ENCODE measurements at places on chromosomes 2 and 18.

GRCh38 chr18:7618891-7619442 is 51.9 kb downstream of the PTPRM start:
- no peak for DNase-seq

DNA sequence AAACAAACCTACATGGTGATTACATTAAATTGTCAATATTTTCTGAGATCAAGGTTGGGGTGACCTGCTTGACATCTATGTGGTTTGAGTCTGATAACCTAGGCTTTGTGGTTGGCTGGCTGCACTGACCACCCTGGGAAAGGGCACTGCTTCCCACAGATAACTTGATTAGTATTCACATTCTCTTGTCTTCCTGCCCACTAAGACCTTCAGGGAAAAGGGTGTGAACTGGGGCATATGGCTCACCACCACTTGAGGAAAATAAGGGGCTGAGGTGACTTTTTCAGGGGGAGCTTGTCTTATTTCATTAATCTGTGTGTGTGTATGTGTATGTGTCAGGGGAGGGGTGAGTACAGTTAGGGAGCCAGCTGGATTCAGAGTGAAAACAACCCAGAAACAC is 1.5 kb downstream of the SMYD1 start:
- no peak for DNase-seq

GRCh38 chr2:84493514-84493913 is 22.8 kb upstream of the DNAH6 start:
- DNase-seq, result no peak

DNA sequence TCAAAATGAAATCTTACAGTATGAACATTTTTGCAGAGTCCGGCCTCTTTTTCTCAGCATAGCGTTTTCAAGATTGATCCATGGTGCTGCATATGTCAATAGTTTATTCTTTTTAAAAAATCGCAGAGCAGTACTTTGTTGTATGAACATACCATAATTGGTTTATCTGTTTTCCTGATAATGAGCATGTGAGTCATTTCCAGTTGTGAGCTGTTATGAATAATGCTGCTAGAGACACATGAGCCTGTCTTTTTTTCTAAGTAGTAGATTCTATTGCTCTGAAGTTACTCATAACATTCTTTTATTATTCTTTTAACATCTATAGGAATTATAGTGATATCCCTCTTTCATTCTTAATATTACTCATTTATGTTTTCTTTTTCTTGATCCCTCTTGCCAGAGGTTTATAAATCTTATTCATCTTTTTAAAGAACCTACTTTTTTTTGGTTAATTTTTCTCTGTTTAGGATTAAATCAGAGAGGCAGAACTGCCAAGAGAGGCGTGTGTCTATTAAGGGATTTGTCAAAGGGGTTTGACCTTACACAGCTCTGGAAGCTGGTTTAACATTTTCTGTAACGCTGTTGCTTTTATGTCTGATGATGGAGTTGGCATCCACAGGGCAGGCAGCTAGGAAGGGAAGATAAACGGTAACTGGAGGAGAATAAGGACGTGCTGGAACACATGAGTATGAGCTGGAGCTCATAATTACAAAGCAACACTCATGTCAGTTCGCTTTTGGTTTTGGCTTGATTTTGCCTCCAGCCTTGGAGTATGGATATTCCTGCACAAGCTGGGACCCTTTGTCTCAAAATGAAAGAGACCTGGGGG is 47.4 kb downstream of the MGAT5 start:
- no peak for DNase-seq

GRCh38 chr2:60440767-60441163 is 112.7 kb downstream of the BCL11A start:
- no peak for DNase-seq

DNA sequence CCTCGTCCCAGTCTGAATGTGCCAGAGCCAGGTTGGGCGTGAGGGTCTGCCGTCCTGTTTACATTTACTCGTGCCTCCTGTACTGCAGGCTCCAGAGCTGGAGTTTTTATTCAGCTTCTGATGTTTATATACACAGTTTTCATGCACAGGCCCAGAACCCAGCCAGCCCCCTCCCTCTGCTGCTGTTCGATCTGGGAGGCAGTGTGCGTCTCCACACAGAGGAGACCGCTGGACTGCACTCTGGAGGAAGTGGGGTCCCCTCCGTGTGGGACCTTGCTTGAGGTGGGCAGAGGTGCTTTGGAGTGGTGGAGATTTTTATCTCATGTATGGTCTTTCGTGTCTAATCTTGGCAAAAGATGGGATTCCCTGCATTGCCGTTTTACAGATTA is 90.6 kb downstream of the GLI2 start:
- no peak for DNase-seq

DNA sequence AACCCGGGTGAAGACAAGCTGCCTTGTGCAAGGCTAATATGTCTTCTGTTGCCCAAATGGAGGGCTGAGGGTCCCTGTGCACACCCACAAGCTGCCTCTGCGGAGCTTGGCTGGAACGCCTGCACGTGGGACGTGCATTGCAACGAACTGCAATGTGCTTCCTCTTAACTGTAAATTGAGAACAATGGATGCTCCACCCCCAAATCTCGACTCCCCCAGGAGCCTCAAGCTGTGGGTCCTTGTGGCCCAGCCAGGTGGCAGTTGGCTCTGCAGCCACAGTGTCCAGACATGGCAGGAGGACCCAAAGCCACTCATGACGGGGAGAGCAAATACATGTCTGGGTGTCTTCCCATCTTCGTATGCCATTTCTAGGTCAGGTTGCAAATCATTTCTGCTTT is 90.1 kb downstream of the TWIST2 start:
- DNase-seq, result no peak

GRCh38 chr2:159002462-159003111 is 34.1 kb downstream of the TANC1 start:
- DNase-seq, result no peak

DNA sequence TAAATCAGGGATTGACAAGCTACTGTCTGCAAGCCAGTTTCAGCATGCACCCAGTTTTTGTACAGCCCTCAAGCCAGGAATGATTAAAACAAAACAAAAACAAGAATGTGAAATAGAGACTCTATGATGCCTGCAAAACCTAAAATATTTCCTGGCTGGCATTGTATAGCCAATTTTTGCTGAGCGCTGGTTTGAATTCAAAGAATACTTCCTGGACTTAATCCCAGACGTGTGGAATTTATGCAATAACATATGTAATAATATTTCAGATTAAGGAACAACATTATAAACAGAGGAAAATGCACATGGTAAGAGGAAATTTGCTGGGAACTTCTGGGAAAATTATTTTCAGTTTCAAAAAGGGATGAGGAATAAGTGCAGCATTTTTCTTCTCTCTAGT is 148.1 kb upstream of the RPRM start:
- DNase-seq, result no peak

DNA sequence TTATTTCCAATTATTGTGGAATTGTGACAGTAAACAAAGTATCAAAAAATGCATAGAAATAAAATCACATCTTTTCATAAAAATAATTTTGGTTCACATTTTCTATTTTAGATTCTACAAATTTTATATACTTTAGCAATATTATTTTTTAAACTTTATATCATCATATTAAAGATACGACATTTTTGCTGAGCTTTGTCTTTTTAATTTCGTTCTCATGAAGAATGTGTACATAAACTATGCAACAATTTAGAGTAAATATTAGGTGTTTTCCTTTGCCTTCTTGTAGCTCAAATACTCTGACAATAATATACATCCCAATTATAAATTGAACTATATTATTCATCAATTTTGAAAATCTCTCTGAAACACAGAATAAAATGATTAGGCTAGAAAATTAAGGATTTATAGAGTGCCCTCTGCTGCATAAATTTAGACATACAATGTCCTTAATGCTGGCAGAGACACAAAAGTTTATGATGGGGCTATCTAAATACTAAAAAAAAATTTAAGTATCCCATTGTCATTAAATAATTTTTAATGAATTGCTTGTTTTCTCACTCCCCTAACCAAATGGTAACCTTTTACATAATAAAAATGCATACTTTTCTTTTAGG is 45.7 kb downstream of the CCDC102B start:
- DNase-seq, result no peak

- no peak for DNase-seq
Measured at GRCh38 chr18:56019908-56020307, 431.9 kb upstream of the TCF4 start.

GRCh38 chr2:160321006-160321405 is 120.9 kb upstream of the ITGB6 start:
- DNase-seq, result no peak

DNA sequence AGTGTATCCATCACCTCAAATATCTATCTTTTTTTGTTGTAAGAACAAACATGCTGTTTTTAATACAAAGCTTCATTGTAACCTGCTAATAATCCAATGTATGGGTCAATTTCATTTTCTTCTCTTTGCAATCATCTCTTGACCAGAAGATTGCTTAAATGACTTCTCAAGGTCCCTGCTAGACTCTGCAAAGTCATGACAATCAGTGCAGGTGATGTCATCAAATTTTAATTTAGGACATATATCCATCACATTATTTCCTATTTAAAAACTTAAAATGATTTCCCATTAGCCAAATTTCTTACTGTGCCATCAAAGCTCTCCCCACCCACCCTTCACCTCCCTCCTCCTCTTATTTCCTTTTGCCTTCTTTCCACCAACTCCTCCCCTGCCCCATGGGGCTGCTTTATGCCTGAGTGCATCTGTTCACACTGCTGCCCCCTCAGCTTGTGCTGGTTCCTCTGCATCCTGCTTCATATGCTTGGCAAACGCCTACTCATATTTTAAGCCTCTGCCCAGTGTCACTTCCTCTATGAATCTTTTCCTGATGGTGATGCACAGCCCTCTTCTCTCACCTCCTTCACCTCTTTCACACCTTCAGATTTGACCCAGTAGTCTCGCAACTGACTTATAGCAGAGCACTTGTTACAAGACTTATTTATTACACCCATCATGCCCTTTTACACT is 20.3 kb downstream of the PLEK start:
- no peak for DNase-seq

All from stimulated activated CD4-positive, alpha-beta T cell treated with anti-CD3 and anti-CD28 coated beads, Interleukin-15, amount 100 ng/mL, for 48 hours (primary cell).